ENCODE measurements at places on chromosomes 13 and 19. TPM values are rescaled to one million over a fixed set of nuclear protein-coding genes. Genes with fewer than 3 reads are reported as not detected.

GRCh38 chr19:45283443-45284033 is 32.5 kb downstream of the MARK4 start:
- no peak for DNase-seq

The PNMA8B gene
- total RNA-seq = 1.9 TPM

DNA sequence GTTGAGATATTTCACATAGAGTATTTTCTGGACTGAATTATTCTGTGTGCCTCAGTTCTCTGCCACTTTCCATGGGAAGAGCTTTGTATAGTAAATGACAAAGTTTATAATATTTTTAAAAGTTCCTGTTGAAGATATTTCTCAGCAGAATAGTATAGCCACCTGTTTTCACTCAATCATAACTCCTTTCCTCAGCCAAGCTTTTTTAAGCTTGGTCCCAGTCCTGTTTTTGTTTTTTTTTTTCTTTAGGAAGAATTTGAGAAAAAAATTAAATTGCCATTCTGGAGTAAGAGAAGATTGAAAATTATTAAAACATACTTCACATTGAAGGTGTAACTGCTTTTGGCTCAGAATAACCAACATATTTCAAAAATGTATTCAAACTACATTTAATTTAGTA is 55.5 kb downstream of the ENOX1 start:
- DNase-seq = no peak

GRCh38 chr13:79084802-79085424 is 321.1 kb downstream of the RBM26 start:
- no peak for DNase-seq

DNA sequence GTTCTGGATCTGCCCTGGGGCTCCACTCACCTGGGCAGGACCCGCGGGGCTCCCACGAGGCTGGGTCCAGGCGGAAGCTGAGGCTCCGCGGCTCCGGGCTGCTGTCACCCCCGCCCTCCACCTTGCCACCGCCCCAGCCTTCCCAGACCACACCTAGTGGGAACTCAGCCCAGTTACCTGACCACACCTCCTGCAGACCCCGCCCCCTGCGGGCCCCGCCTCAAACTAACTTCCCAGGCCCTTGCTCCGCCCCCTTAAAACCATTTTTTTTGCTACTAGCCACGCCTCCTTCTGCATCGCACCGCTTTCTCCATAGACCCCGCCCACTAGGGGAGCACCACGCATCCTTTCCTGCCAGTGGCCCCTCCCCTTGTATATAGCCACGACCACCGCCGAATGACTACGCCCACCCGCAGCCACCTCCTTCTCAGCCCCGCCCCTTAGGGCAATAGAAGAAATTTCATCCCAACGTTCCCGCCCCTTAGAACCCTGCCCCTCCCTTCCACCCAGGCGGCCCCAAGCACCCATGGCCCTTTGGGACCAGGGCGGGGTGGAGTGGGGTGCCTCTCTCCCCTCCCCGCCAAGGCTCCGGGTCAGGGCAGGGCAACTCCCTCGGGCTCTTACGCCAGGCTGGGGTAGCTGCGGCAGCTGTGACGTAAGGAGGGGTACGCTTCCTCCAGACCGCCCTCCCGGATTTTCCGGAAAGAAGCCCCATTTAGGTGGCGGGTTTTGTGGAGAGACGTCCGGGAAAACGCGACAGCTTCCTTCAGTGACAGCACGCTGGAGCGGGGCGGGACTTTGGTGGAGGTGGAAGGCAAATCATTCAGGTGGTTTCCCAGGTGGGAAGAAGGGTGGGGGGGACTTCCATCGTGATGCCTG is at the start of gene SH2D3A:
TSS of gene SH2D3A (minus strand) at position 79 of the 879 bp plus-strand sequence. CDS start 3,687 bp downstream, outside the sequence.
- DNase-seq = no peak

The MCF2L gene
- 3.4 TPM for total RNA-seq

The CERS1 gene
- total RNA-seq = 6.8 TPM
